ENCODE measurements at places on chromosomes 1 and 21. TPM values are rescaled to one million over a fixed set of nuclear protein-coding genes. Genes with fewer than 3 reads are reported as not detected.

Gene CYB561D1
- 3.3 TPM for total RNA-seq

Gene CHI3L2
- not detected for total RNA-seq

Gene RERE
- total RNA-seq, result 38.3 TPM

Gene KCND3
- not detected for total RNA-seq

Gene SPRR2F
- total RNA-seq, result not detected

Gene MEX3A
- 5.8 TPM for total RNA-seq

Gene CD34
- total RNA-seq, result 5.8 TPM

Gene MYOC
- not detected for total RNA-seq

Gene PLEKHM2
- 38.0 TPM for total RNA-seq
